ENCODE measurements at places on chromosomes 11 and 22. TPM values are rescaled to one million over a fixed set of nuclear protein-coding genes. Genes with fewer than 3 reads are reported as not detected.

NRGN gene
- total RNA-seq: 6.4 TPM

PAMR1 gene
- not detected for total RNA-seq

FADS1 gene
- 6.3 TPM for total RNA-seq

KIRREL3 gene
- total RNA-seq: not detected

MIOX gene
- 0.31 TPM for total RNA-seq

HSPB2 gene
- not detected for total RNA-seq

C11orf16 gene
- not detected for total RNA-seq

MMP13 gene
- not detected for total RNA-seq

RHOD gene
- 1.7 TPM for total RNA-seq

POTEH gene
- total RNA-seq: not detected

OSM gene
- total RNA-seq: 20.7 TPM

LDLRAD3 gene
- 0.09 TPM for total RNA-seq

OR2AG2 gene
- total RNA-seq: not detected

KRTAP5-9 gene
- not detected for total RNA-seq

APOA4 gene
- total RNA-seq: not detected

KRTAP5-5 gene
- not detected for total RNA-seq

IL17REL gene
- total RNA-seq: 0.29 TPM

LMO1 gene
- not detected for total RNA-seq

ZNF215 gene
- total RNA-seq: 0.73 TPM

GSTT2B gene
- not detected for total RNA-seq

VSIG2 gene
- total RNA-seq: 0.40 TPM

MYRF gene
- 0.70 TPM for total RNA-seq

MTMR3 gene
- total RNA-seq: 22.5 TPM

TPH1 gene
- 0.20 TPM for total RNA-seq

FXYD2 gene
- total RNA-seq: 5.4 TPM

ABTB2 gene
- total RNA-seq: 5.4 TPM

OSBP gene
- total RNA-seq: 37.8 TPM

C11orf86 gene
- not detected for total RNA-seq

APOBEC3A gene
- total RNA-seq: not detected

OR4D5 gene
- not detected for total RNA-seq

SYT12 gene
- total RNA-seq: not detected

NXPE4 gene
- total RNA-seq: not detected

C11orf87 gene
- total RNA-seq: not detected

MYBPC3 gene
- not detected for total RNA-seq

TRIM48 gene
- not detected for total RNA-seq

ROBO4 gene
- total RNA-seq: not detected

ART1 gene
- not detected for total RNA-seq

MICAL2 gene
- 146 TPM for total RNA-seq

TBX1 gene
- total RNA-seq: not detected

TAGLN gene
- total RNA-seq: 2.2 TPM

All from CD8-positive, alpha-beta memory T cell (primary cell).